Activated CD8-positive, alpha-beta memory T cell treated with anti-CD3 and anti-CD28 coated beads, Interleukin-2, amount 50 U/mL, for 4 hours (primary cell): ENCODE measurements at places on chromosomes 4 and X.

DNA sequence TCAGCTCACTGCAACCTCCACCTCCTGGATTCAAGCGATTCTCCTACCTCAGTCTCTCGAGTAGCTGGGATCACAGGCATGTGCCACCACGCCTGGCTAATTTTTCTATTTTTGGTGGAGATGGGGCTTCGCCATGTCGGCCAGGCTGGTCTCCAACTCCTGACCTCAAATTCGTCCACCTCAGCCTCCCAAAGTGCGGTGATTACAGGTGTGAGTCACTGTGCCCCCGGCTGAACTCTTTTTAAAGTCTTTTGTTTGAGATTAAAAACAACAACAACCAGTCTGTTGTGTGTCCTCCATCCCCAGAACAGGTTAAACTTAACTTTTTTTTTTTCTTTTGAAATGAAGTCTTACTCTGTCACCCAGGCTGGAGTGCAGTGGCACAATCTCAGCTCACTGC lies 36.3 kb upstream of the RBPJ start:
- no peak for DNase-seq

- DNase-seq: peak; percentile 29
These were observed 8.8 kb downstream of the TMEM255A start for GRCh38 chrX:120302434-120302833.

- peak; percentile 6 for DNase-seq
These were observed 36.7 kb upstream of the SORCS2 start for GRCh38 chr4:7155590-7156071.

DNA sequence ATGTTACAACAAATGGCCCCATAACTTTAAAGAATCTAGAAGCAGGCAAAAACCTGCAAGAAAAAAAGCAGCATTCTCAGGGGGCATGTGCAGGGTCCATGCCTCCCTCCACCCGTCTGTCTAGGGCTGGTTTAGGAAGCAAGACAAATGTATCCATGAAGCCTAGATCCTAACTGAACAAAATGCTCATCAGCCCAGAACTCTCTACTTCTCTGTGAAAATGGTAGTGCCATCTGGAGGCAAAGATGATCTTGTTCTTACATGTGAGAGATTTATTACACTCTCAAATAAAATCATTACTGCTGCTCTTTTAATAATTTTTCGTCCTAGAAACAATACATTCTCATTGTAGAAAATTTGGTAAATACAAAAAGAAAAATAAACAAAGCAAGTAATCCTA lies 26.7 kb downstream of the NR3C2 start:
- DNase-seq: no peak

GRCh38 chrX:119541188-119541587 lies 24.0 kb downstream of the STEEP1 start:
- DNase-seq: no peak

DNA sequence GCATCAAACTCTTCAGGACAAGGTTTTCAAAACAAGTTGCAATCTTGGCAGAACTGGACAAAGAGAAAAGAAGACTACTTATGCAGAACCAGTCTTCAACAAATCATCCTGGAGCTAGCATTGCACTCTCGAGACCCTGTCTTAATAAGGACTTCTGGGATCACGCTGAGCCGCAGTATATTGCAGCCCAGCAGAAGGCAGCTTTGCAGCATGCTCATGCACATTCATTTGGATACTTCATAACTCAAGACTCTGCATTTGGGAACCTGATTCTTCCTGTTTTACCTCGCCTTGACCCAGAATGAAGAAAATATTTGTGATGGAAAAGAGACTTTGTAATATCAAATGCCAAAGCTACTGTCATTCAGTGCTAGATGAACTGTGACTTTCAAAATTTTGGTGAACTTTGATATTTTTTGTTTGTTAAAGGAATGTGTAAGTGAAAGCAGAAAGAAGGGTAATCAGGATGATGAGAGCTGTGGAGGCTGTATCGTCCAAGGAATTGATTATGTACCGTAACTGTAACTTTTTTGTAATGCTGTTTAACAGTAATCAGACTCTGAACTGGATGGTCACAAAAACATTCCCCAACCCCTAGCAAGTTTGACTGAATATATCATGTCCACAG lies 27.2 kb downstream of the HSPA4L start:
- no peak for DNase-seq

- DNase-seq: no peak
These were observed 98.6 kb upstream of the NR3C2 start for GRCh38 chr4:148540622-148541326.

DNA sequence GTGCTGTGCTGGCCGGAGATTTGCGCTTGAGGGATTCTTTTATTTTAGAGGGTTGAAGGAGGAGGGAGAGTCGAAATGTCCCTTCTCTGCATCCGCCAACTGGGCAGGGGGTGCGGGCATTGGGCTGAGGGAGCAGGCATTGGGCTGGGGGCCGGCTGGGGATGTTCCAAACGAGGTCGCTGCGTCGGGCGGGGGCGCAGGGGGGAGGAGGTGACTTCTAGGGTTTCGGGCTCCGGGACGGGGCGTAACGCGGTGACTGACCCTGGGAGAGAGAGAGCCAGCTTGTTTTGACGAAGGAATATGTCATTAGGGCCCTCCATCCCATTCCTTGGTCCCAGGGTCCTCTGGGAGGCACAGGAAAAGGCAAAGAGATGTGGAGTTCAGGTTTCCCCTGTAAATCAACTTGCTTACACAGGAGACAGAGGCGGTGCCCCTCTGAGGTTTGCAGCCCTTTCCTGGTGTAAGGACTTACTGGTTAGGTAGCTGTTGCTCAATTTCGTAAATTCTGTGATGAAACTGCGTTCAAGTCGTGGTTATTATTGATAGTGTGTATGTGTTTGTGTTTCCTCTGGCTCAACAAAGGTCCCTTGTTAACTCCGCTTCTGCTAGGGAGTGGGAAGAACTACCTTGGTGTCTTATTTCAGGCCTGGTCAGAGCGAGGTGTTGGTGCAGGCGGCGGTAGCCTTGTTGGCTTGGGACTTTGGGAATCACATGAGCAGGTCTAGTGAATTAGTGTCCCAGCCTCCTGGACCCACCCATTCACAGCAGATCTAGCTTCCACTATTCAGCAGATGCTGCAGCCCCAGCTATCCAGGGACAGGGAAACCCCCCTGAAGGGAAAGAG lies 716 bp downstream of the FHIP1A start:
- DNase-seq: peak; percentile 17

DNA sequence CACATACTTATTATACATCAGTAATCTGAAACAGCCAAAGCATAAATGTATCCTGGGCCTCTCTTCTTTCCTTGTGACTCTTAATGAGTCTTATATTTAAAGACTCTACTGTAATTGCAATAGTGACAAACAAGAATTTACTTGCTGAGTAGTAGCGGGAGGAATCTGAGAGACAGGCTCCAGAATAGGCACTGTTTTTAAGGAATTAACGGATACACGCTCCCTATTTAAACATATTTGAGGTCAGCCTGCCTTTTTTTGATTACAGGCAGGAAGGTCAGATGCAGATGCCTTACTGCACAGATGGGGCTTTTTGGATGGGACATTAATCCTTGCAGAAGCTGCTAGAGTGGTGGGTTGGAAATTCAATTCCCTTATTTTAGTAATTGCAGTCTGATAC lies 196.3 kb upstream of the ANXA3 start:
- no peak for DNase-seq

- no peak for DNase-seq
These were observed 47.5 kb upstream of the SCRG1 start for GRCh38 chr4:173446416-173446815.

DNA sequence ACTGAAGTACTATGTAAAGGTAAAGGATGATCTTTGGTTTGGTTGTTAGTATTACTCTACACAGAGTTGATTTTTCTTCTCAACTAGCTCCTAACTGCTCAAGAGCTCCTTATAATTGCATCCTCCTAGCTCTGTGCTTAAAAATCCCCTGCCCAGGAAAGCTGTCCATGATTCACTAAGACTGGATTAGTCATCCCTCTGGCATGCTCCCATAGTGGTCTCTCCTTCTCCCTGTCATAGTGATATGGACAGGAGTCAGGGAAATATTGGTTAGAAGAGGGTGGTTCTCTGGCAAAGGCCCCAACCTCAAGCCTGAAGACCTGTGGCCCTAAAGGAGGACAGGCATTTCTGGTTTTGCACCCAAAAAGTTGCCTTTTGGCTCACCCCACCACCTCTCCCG lies 242.3 kb upstream of the KCNIP4 start:
- no peak for DNase-seq

DNA sequence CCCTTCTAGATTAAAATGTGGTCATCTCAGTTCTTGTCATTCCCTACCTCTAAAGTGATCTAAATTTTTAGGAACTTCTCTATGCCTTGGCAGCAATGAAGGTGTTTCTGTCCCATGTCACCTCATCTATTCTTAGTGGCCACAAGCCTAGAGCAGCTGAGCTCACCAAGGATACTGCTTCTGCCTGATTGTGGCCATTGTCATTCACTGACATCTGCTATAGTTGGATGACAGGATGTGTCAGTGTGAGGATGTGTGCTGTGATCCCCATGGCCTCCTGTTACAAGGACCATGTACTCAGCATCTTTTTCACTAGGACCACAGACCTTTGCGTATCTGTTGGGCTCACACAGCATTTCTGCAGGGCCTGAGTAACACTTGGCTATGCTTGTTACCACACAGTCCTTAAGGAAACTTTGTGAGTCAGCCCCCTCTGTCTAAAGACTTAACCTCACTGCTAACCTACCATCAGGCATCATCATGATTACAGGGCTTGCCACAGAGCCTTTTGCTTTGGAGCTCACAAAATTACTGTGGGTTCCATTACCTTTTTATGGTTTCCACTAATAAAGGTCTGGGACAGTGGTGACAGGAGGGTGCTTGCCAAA lies 421.0 kb downstream of the ADAM29 start:
- no peak for DNase-seq

- no peak for DNase-seq
These were observed 172.2 kb downstream of the HS6ST2 start for GRCh38 chrX:132786217-132786616.

DNA sequence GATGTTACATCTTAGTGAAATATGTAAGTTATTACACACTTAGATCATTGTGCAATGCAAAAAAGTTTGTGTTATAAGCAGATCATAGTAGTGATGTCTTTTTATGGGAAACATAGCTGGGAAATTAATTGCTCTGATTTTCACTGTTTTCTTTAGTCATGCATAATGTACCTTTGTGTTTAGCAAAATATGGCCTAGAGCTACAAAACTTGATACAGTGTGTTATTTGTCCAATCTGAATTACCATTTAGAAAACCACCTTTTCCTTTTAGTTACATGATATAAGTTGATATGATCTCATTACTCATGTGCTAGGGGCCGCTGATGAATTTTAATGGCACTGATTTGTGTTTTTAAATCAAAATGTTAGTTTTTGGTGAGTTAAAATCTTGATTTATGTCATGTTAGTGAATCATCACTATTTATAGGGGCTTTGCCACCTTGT lies 2.0 kb downstream of the BMPR1B start:
- no peak for DNase-seq

DNA sequence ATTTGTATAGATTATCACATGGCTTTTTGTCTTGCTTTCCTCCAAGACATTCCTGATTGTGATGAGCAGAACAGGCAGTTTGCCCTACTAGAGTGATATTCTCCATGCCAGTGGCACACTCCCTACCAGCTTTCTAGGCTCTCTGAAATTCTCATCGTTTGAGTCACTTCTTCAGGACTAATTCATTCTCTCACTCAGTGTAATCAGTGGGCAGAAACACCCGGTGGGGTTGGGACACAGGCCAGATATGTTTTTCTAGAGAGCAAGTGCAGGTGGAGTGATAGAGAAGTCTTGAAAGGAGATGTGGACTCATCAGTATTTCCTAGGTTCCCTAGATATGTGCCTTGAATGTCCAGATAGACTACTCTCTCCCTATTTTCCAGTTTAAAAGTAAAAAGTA lies 13.1 kb downstream of the RAB33A start:
- no peak for DNase-seq

- DNase-seq: no peak
These were observed 159.9 kb downstream of the PCDH7 start for GRCh38 chr4:30879855-30880598.

- no peak for DNase-seq
These were observed 319.1 kb downstream of the GPAT3 start for GRCh38 chr4:83855044-83855443.

DNA sequence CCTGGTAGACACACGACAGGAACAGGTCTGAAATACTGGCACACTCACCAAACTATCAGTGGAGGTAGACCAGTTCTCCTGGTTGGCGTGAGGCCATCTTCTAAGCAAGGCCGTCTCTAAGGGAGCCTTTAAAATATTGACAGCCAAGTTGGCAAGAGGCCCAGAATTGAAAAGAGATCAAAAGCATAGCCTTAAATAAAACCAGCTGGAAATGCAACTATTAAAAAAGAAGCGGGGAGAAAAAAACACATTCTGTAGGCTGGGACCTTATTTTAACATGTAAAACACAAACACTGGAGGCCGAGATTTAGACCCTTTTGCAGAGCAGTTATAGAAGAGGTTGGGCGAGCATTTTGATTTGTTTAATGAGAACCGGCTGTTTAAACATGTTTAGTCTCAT lies 233.0 kb upstream of the CLNK start:
- no peak for DNase-seq

DNA sequence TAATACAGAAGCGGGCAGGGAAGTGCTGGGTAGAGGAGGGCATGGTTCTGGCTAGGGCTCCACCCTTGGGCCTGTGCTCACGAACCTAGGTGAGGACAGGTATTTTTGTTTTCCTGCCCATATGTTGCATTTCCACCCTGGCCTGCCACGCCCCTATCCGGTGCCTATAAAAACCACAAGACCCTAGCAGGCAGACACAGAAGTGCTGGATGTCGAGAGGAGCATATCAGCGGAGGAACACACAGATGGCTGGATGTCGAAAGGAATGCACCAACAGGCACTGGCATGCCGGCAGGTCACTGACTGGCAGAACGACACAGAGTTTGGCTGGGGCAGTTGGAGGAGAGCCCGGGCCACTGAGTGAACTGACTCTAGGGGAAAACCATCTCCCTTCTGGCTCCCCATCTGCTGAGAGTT lies 316.6 kb upstream of the BOD1L1 start:
- no peak for DNase-seq

DNA sequence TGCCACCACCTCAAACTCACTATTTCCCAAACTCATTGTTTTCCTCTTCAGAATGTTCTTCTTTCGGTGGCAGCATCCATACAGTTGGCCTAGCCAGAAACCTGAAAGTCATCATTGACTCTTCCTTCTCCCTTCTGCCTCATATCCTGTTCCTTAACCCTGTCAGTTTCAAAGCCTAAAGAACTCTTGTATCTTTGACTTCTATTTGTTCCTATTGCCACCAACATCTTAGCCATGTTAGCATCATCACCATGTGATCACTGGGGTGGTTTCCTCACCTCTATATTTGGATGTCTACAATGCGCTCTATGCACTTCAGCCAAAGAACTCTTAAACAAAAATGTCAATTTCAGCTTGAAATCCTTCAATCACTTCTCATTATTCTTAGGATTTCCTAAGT lies 29.0 kb downstream of the DDX60L start:
- no peak for DNase-seq

- DNase-seq: no peak
These were observed 2144.7 kb downstream of the PCDH7 start for GRCh38 chr4:32864713-32865351.

DNA sequence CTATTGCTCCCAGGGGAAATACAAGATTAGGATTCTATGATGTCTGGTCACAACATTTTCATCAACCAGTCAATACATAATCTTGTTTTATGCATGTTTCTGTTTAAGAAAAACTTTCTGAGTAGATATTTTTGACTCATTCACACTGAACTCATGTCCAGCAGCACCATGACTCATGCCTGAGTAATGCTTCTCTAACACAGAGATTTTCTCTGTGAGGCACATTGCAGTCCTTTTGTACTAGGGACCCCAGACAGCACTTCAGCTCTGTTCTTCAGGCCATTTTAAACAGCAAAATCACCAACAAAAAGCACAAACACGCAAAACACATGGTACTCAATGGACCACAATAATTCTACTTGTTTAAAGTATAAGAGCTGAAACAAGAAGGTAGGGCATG lies 83.6 kb downstream of the MXRA5 start:
- no peak for DNase-seq
